ENCODE measurements at places on chromosomes 13 and 19.

DNA sequence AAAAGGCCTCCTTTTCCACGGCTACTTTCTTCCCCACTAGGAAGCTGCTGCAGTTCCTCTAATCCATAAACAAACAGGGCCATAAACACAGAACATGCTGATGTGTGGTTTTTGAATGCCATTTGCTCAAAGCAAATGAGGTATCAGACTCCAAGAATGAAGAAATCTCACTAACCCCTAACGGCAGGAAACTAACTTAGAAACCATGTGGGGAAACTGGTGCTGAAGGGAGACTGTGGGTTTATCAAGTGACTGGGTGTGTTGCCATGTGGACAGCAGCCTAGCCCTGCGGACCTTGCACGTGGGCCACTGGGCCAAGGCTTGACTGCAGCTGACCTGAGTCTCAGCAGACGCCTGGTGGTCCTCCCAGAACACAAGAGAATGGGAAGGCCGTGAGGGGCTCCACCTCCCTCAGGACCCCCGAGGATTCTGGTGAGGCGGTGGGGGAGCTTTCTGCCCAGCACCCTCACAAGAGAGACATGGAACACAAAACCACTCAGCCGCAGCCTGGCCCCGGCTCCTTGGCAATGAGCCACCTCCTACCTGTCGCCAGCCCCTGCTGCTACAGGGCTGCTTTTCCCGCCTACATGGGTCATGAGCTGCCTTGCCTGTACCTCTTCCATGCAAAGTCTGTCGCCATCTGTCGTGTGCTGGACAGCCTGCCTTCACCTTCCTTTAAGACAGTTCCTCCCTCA lies 10.6 kb downstream of the SLC15A1 start:
- DNase-seq: no peak

DNA sequence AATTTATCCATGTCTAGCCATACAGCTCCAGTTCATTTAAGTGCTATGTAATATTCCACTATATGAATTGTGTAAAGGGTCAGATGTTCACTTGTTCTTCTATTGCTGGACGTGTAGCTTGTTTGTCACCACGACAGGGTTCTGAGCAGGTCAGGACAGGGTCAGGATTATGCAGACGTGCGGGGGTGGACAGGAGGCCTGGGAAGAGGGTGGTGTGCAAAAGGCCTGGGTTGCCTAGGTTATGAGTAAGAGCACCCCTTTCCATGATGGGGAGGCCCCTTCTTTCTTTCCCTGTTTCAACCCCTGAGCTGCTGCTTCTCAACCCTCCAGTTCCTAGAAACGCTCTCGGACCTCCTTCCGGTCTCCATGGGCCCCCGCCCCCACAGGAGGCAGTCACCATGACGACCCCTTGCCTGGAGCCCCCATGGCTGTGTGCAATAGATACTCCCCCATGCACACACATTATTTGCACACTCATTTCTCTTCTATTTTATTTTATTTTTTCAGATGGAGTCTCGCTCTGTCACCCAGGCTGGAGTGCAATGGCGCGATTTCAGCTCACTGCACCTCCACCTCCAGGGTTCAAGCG lies 2.0 kb downstream of the EXOC3L2 start:
- no peak for DNase-seq

- no peak for DNase-seq
Observed at GRCh38 chr13:24135674-24136300, 24.7 kb upstream of the SPATA13 start.

GRCh38 chr19:5681391-5682106 lies 722 bp downstream of the HSD11B1L start:
- no peak for DNase-seq

- no peak for DNase-seq
Observed at GRCh38 chr13:111475488-111475887, 155.0 kb downstream of the TEX29 start.

GRCh38 chr19:50331221-50331993 lies 2.2 kb upstream of the KCNC3 start:
- peak; percentile 20 for DNase-seq

DNA sequence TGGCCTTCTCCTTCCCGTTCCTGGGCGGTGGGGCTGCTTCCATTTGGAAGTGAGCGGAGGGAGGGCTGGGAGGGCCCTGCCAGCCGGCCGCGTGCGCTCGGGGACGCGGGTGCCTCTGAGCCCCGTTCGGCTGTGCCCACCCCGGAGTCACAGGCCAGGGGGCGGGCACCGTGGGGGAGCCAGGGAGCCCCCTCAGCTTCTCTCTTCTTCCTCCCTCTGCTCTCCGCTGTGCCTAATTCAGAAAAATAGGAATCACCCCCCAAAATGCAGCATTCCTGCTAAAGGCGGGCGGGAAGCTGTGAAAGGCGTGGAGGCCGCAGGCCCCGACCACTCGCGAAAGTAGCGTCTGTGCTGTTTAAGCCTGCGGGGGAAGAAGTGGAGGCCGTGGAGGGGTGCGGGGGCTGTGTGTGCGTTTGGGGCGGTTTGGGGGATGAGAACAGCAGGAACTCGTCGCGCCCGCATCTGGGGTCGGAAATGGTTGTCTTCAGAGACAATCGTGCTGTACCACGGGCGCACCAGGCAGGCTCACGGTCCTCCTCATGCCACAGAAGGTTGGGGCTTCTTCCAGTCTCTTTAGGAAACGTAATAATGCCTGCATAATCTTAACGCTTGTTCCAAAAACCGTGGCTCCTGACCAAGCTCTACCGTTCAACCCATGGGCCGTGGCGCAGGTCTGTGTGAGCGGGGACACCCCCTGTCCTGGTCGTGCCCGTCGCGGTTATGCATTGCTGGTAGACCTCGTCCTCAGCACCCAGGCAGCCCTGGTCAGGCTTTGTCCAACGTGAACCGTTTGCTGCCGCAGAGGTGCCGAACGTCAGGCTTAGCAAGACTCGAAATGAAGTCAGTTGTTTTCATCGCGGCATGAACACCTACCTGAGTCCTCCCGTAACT lies 110.4 kb upstream of the SOX1 start:
- DNase-seq: no peak

GRCh38 chr19:54429176-54429495 lies 13.9 kb downstream of the TTYH1 start:
- DNase-seq: no peak

DNA sequence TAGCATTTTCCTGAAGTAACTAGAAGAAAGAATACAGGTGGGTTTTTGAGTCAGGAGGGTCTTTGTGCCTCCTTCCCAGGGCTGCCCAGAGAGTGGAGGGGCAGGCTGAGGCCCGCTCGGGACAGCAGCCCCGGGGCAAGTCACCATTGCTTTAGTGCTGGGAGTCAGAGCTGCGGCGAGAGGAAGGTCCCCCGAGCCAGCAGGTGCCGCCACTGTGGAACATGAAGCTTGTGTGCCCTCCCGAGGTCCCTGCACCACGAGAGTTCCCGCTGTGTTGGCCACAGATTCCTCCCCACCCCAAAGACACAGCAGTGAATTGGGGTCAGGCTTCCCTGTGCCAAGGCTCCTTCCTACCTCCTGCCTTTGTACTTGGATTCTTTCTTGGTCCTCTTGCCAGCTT lies 50.9 kb upstream of the TEX29 start:
- no peak for DNase-seq

All from HuH-7.5 (cell line).